ENCODE measurements at places on chromosomes 2 and 18.

DNA sequence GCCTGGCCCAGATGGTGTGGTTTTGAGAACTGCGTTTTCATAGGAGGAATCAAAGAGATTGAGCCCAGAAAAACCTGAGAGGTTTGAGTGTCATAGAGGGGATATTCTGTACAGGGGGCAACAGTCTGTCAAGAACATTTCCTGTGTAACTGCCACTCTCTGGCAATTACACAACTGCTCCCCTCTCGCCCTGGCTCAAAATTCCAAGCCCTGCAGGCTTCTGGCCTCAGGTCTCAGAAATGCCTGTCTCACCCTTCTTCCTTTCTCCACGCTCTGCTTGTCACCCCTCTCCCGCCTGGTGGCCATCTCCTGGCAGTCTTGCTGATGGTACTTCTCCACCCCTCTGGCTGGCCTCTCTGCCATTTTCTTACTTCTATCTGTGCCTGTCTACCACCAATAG, 4.0 kb downstream of the VAMP5 start:
- no peak for DNase-seq
- H3K4me1 ChIP-seq = peaks cover 89% of the 10 kb centered on the region
- no peaks in the 10 kb centered on the region for H3K27me3 ChIP-seq
- no peak overlapping the region for H3K4me3 ChIP-seq
- H3K27ac ChIP-seq = peak overlapping the region; percentile 89
- peaks cover 8% of the 10 kb centered on the region for H3K36me3 ChIP-seq

DNA sequence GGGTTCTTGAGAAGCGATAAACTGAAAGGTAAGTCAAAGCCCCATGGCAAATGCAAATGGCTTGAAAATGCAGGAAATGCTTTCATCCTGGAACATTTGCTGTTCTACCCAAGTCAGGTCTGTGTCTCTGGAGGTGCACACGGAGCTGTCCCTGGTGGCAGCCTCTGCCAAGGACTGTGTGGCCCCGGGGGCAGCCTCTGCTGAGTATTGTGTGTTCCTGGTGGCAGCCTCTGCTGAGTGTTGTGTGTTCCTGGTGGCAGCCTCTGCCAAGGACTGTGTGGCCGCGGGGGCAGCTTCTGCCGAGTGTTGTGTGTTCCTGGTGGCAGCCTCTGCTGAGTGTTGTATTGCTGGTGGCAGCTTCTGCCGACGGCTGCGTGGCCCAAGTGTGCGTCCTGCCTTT, 135.6 kb upstream of the ALKAL2 start:
- no peaks in the 10 kb centered on the region for H3K4me1 ChIP-seq
- no peak overlapping the region for H3K4me3 ChIP-seq
- DNase-seq = no peak

GRCh38 chr18:6682437-6683111, 46.9 kb upstream of the ARHGAP28 start:
- no peaks in the 10 kb centered on the region for H3K36me3 ChIP-seq
- H3K4me1 ChIP-seq = no peaks in the 10 kb centered on the region
- peak overlapping the region; percentile 19 for H3K4me3 ChIP-seq
- H3K27me3 ChIP-seq = no peaks in the 10 kb centered on the region

- no peaks in the 10 kb centered on the region for H3K4me1 ChIP-seq
- no peaks in the 10 kb centered on the region for H3K36me3 ChIP-seq
- no peak for DNase-seq
- H3K27me3 ChIP-seq = no peaks in the 10 kb centered on the region
- no peak overlapping the region for H3K4me3 ChIP-seq
Measured at GRCh38 chr2:145380436-145381017, 860.6 kb upstream of the ZEB2 start.

- H3K27ac ChIP-seq = no peak overlapping the region
- no peak for DNase-seq
- H3K4me3 ChIP-seq = no peak overlapping the region
- no peaks in the 10 kb centered on the region for H3K27me3 ChIP-seq
Measured at GRCh38 chr2:178163395-178163794, 30.9 kb upstream of the OSBPL6 start.

GRCh38 chr2:51025906-51026555, 5.9 kb downstream of the NRXN1 start:
- no peaks in the 10 kb centered on the region for H3K4me1 ChIP-seq
- no peak overlapping the region for H3K27ac ChIP-seq
- H3K4me3 ChIP-seq = no peak overlapping the region
- no peaks in the 10 kb centered on the region for H3K27me3 ChIP-seq
- no peaks in the 10 kb centered on the region for H3K36me3 ChIP-seq

DNA sequence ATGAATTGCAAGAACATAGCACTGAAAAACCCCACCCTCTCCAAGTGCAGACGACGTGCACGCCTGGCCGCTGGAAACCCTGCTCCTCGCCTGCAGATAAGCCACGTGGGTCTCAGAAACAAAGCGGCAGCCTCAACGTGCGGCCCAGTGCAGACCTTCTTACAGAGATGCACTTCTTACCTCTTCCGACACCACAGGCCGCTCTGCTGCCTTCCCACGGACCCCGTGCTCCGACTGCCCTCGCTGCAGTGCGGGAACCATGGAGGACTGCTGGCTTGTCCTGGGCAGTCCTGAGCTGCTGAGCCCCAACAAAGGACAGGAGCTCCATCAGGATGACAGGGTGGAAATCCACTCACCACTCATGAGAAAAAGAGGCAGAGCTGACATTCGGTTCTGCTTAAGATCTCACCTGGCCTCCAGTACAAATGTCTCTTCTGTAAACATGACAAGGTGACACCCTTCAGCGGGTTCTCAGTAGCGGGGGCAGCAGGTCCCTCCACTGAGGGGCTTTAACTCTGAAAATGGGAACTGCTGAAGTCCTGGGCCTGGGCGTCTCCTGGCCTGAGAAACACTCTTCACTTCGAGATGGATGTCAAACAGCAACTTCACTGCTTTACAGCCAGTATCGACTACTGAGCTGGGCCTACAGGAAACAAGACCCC, 6.2 kb downstream of the COPS9 start:
- H3K4me3 ChIP-seq = no peak overlapping the region
- peaks cover 25% of the 10 kb centered on the region for H3K36me3 ChIP-seq
- DNase-seq = no peak
- no peak overlapping the region for H3K27ac ChIP-seq
- no peaks in the 10 kb centered on the region for H3K27me3 ChIP-seq
- peaks cover 8% of the 10 kb centered on the region for H3K4me1 ChIP-seq

GRCh38 chr2:224039080-224039769, at the start of gene SERPINE2:
Gene SERPINE2, minus strand, starts transcription at chr2:224039286. Its CDS starts 37,386 bp downstream, at chr2:224001900.
- no peak for DNase-seq
- peaks cover 20% of the 10 kb centered on the region for H3K27me3 ChIP-seq
- H3K27ac ChIP-seq = no peak within 1 kb of the TSS
- peaks cover 19% of the 10 kb centered on the region for H3K4me1 ChIP-seq

- no peaks in the 10 kb centered on the region for H3K36me3 ChIP-seq
- no peak for DNase-seq
- no peaks in the 10 kb centered on the region for H3K27me3 ChIP-seq
- no peak overlapping the region for H3K4me3 ChIP-seq
Measured at GRCh38 chr2:23480957-23481797, 96.2 kb downstream of the KLHL29 start.

DNA sequence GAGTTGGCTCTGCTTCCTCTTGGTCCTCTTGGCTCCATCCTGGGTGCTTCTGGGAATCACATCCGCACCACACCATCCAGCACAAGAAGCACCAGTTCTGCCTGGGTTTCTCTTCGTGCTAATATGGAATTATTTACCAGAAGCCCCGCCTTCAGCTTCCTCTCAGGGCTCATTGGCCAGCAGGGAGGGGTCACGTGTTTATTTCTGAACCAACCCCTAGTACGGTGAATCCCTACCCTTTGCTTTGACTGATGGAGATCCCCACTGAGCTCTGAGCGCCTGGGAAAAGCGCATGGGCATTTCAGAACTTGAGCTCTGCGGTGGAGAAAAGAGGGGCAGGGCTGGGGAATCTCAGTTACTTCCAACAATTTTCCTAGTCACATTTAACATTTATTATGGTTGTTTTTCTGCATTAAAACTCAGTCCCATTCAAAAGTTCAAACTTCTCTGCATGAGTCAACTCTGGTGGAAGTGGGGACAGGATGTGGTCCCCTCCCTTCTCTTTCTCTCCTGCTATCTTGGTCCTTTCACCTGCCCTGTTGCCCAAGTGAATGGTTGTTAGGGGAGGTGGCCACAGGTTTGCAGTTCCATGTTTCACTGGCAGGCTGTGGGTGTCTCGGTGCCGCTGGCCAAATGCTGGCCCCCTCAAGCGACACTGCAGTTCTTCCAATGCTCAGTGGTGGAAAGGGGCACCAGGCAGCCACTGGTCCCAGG, 76.4 kb upstream of the TTC39C start:
- no peak for DNase-seq
- no peaks in the 10 kb centered on the region for H3K27me3 ChIP-seq
- peaks cover under 1% of the 10 kb centered on the region for H3K4me1 ChIP-seq
- H3K36me3 ChIP-seq = no peaks in the 10 kb centered on the region

GRCh38 chr18:35438480-35439234, 59.1 kb downstream of the INO80C start:
- H3K36me3 ChIP-seq = no peaks in the 10 kb centered on the region
- H3K4me1 ChIP-seq = no peaks in the 10 kb centered on the region

DNA sequence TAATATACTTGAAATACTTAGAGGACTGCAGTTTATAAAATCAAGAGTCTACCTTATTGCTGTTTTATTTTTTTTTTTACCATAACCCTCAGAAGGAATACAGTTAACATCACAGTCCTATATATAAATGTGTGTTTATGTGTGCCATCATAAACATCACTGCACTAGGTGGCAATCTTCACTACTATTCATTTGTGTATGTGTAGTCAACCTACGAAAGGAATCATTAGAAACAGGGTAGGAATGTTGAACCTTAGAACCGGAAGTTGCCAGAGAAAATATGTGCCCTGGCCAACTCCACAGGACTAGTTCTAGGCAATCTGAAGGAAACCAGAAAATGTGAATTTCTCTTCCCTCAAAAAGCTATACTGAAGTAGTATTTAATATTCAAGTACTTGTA, 3.4 kb downstream of the GEN1 start:
- peaks cover 12% of the 10 kb centered on the region for H3K4me1 ChIP-seq
- no peak overlapping the region for H3K4me3 ChIP-seq
- H3K27ac ChIP-seq = no peak overlapping the region
- no peaks in the 10 kb centered on the region for H3K36me3 ChIP-seq

- no peak overlapping the region for H3K4me3 ChIP-seq
- no peaks in the 10 kb centered on the region for H3K4me1 ChIP-seq
- H3K36me3 ChIP-seq = no peaks in the 10 kb centered on the region
- no peak for DNase-seq
- H3K27me3 ChIP-seq = no peaks in the 10 kb centered on the region
Measured at GRCh38 chr2:26542676-26543505, 65.0 kb upstream of the OTOF start.

DNA sequence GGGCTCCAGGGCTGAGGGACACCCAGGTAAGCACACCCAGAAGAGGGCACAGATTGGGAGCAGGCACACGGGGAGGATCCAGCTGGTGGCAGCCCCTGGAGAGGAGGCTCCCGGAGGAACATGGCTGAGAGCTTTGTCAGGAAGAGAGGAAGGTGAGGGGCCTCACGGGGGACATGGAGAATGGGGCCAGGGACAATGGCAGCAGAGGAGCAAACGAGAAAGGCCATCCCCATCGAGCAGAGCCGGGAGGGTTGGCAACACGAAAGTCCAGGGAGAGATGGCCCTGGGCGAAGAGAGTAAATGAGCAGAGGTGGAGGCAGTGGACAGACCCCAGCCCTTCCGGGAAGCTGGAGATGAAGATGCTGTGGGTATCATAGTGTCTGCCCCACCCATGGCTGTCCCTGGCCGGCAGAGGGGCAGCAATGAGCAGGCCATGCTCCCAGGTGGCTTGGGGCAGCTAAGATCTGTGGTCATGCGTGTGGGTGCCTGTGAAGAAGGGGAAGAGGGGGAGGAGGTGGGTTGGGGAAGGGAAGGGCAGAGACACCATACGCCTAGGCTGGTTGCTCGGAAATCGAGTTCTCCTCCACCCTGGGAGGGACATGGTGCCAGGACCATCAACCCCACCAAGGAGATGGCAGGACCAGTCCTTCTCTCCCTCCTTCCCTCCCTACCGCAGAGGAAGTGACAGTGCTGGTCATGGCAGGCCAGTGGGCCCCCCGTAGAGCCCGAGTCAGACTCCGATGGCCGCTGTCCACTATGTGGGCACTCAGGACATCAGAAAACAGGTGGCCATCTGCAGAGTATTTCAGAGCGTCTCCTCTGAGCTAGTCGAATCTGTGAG, 191.7 kb downstream of the NDUFA10 start:
- no peaks in the 10 kb centered on the region for H3K27me3 ChIP-seq
- no peak overlapping the region for H3K27ac ChIP-seq
- H3K36me3 ChIP-seq = no peaks in the 10 kb centered on the region
- no peak for DNase-seq
- peaks cover 9% of the 10 kb centered on the region for H3K4me1 ChIP-seq
- no peak overlapping the region for H3K4me3 ChIP-seq

DNA sequence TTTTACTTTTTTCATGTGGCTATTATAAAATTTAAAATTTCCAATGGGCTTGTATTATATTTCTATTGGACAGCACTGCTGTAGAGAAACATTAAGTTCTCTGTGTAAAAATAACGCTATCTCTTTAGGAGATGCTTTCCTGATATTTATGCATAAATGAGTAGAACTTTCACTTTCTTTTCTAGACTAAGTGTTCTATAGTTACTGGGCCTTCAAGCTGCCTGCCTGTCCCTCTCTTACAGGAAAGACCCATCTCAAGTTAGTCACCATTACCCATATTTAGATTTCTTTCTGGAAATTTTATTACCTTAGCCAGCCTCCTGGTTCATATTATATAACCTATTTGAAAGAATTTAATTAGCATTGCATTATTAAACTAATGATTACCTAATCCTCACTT, 4.8 kb downstream of the ITGA4 start:
- H3K27ac ChIP-seq = no peak overlapping the region
- peaks cover 5% of the 10 kb centered on the region for H3K4me1 ChIP-seq
- H3K4me3 ChIP-seq = no peak overlapping the region
- H3K27me3 ChIP-seq = no peaks in the 10 kb centered on the region
- no peaks in the 10 kb centered on the region for H3K36me3 ChIP-seq

DNA sequence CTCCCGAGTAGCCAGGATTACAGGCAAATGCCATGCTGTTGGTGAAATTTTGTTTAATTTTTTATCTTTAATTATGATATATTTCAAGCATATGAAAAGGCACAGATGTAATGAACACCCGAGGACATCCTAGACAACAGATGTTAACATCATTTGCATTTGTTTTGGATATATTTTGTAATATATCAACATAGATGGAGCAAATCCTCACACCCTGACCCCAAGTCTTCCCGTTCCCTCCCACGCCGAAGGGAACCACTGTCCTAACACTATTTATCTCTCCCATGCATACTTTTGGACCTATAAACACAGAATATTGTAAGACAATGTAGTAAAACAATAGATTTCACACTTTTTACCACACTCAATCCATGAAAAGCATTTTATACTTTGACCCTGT, 99.5 kb downstream of the GFPT1 start:
- H3K27ac ChIP-seq = no peak overlapping the region
- H3K4me3 ChIP-seq = no peak overlapping the region
- no peak for DNase-seq
- no peaks in the 10 kb centered on the region for H3K4me1 ChIP-seq

GRCh38 chr2:210620456-210620855, 64.1 kb downstream of the CPS1 start:
- no peak overlapping the region for H3K27ac ChIP-seq
- no peaks in the 10 kb centered on the region for H3K4me1 ChIP-seq
- H3K27me3 ChIP-seq = no peaks in the 10 kb centered on the region
- no peaks in the 10 kb centered on the region for H3K36me3 ChIP-seq

- H3K27ac ChIP-seq = peak overlapping the region; percentile 23
- H3K36me3 ChIP-seq = no peaks in the 10 kb centered on the region
- H3K4me3 ChIP-seq = no peak overlapping the region
- no peaks in the 10 kb centered on the region for H3K27me3 ChIP-seq
Measured at GRCh38 chr2:219125886-219126270, 34.7 kb downstream of the NHEJ1 start.

GRCh38 chr2:102424754-102425153, 1.8 kb downstream of the IL18RAP start:
- no peak for DNase-seq
- no peaks in the 10 kb centered on the region for H3K36me3 ChIP-seq
- no peaks in the 10 kb centered on the region for H3K4me1 ChIP-seq
- no peaks in the 10 kb centered on the region for H3K27me3 ChIP-seq
- no peak overlapping the region for H3K4me3 ChIP-seq

Data from upper lobe of left lung (tissue), 6 donors.